GM23338 (cell line): ENCODE measurements at places on chromosomes 11 and 22.

GRCh38 chr11:43034341-43034740 is 277.5 kb upstream of the API5 start:
- no peak for DNase-seq

GRCh38 chr11:93952082-93952780 is 68.9 kb upstream of the HEPHL1 start:
- DNase-seq: no peak

- DNase-seq: peak; percentile 75
Measured at GRCh38 chr11:14973621-14974514, 1.7 kb upstream of the CALCA start.

GRCh38 chr11:69662806-69663205 is 12.3 kb downstream of the LTO1 start:
- DNase-seq: no peak

DNA sequence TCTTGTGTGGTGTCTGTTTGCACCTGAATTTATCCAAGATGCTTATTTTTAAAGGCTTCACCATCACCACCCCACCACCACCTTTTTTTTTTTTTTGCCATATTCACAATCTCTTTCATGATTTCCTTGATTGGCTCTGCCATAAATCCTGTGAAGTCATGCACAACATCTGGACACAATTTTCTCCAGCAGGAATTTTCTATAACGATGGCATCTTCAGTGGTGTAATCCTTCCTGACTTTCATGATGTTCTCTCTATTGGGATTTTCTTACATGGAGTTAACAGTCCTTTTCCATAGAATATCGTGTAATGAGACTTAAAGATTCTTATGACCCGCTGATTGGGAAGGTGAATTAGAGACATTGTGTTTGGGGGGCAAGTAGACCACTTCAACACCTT is 17.8 kb downstream of the ZFP91 start:
- DNase-seq: no peak

- no peak for DNase-seq
Measured at GRCh38 chr22:24727218-24727851, 47.2 kb downstream of the PIWIL3 start.

GRCh38 chr11:116840224-116840745 is 2.9 kb upstream of the APOA1 start:
- peak; percentile 58 for DNase-seq

DNA sequence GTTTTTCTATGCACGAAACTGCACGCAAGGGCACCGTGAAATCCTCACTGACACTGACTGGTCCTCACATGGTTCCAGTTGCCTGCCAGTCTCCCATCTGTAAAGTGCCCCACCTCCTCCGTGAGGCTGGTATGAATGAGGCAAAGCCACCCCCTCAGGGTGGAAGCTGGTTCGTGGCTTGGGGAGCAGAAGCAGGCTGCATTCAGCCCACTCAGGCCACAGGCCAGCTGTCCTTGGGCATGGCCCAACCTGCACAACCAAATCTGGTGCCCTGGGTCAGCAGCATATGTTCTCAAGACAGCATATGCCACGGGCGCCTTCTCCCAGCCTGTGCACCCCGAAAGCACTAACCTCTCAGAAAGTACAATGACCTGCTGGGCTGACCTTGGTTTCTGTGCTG is 29.3 kb downstream of the SERPINH1 start:
- DNase-seq: no peak

GRCh38 chr11:34685864-34686263 is 65.0 kb downstream of the EHF start:
- DNase-seq: no peak

GRCh38 chr11:2792381-2793250 is 92.8 kb upstream of the KCNQ1OT1 start:
- peak; percentile 47 for DNase-seq

GRCh38 chr11:96065379-96065778 is 141.5 kb upstream of the MTMR2 start:
- DNase-seq: no peak

GRCh38 chr22:18057568-18058209 is 20.1 kb upstream of the PEX26 start:
- no peak for DNase-seq

GRCh38 chr11:38814670-38815069 is 2216.6 kb upstream of the RAG2 start:
- no peak for DNase-seq

GRCh38 chr11:26096451-26096850 is 235.5 kb upstream of the ANO3 start:
- peak; percentile 5 for DNase-seq

GRCh38 chr11:118252688-118253087 is 523 bp upstream of the MPZL3 start:
- DNase-seq: no peak

DNA sequence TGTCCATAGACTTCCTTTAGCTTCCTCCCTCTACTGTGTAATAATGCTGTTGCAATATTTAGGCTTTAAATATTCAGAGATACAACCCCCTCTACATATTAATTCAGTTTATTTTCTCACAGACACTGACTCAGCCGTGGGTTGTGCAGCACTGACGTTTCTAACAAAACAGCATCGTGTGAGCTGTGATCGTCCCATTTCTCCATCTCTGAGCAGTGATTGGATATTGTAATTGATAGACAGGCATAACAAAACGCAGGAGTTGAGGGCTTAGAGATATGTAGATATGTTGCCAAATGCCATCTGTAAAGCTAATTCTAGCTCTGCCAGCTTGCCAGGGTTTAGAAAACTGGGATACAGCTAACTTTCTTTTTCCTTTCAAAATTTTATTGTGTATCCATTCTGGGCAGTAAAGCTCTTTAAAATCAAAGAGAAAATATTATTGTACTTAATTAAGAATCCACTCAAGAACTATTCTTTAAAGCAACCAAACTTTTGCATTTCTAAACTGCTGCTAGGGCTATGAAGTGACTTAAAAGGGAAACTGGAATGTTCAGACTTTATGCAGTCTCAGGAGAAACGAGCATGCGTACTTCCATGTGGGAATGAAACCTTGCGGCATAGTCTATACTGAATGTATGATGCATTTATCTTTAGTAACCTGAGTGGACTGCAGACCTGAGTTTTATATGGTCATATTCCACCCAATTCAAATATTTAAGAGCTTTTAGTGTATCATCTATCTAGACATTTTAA is 22.7 kb downstream of the BTBD10 start:
- DNase-seq: peak; percentile 54

DNA sequence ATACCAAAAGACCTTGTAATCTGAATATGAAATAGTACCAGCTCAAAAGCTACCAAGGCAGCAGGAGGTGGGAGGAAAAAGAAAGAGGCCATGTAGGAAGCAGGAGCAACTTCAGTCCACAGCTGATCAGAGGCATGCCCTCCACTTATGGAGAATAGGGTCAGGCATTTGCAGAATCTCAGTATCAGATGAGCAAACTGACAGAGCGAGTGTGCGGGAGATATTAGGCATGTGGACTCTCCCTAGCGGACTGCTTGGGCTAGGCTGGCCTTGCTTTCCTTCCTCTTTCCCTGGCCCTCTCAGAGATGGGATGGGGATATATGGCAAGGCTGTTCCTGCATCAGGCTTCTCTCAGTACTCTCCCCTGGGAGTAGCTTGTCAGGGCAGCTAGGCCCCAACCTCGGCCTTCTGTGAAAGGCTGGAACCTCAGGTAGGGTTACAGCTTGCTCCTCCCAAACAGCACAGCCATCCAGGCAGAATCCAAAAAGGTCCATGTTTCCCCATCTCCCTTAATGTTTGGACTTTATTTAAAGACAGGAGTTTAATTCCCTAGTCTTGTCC is 37.0 kb downstream of the ETS1 start:
- DNase-seq: no peak

DNA sequence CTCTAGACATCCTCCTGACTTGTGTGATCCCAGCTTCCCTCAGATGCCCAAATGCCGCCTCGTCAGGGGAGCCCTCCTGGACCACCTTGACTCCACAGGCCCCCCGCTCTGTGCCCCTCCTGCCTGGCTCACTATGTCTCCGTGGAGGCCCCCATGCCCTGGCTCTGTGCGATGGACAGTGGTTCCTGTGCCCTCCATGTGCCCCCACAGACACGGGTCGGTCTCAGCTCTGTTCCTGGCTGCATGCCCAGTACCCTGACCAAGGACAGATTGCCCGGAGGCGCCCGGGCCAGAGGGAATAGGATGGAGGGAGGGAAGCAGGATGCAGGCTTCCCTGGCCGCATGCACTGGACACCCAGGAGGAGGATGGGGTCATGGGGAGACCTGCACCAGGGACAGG is 1274.6 kb downstream of the BRD1 start:
- DNase-seq: no peak

DNA sequence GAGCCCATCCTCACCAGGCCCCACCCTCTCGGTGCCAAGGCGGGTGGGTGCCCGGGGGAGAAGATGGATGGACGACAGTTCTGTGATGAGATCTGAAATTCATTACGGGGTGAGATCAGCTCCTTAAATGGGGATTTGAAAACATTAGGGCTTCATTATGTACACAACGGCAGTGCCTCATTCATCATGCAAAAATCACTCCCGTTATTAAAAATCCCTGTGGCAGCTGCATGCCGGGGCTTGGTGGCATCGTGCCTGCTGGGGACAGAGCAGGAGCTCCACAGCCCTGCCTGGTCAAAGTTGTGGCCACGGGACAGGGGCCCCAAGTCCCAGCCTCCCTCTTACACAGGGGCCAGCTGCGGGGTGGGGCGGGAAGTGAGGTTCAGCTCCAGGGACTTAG is 20.2 kb downstream of the OTUB1 start:
- no peak for DNase-seq

GRCh38 chr11:45761659-45762058 is 43.3 kb upstream of the SLC35C1 start:
- no peak for DNase-seq

DNA sequence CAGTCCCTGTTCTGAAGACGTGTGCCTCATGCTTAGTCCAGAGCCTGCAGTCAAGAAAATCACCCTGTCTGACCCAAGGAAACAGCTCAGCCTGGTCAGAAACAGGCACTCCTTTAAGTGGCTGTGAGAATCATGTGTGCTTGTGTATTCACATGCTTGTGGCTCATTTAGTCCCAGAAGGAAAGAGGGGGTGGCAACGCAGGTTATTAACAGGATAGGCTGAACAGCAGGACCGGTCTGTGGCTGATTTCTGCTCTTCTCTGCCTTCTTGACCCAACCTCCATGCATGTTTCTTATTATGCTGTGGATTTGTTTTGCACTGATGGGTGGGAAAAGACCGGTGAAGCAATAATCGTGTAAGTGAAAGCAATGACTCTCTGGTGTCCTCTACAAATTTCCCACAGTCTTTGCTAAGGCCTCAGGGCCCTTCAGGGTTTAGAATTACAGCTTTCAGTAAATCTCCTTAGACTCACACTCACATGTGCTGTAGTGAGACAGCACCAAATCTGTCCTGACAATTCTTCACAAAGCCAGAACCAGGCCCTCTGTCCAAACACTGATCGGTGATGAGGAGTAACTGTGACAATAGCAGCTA is 288.1 kb downstream of the ETS1 start:
- no peak for DNase-seq

GRCh38 chr22:38832005-38832978 is 11.5 kb downstream of the NPTXR start:
- no peak for DNase-seq

DNA sequence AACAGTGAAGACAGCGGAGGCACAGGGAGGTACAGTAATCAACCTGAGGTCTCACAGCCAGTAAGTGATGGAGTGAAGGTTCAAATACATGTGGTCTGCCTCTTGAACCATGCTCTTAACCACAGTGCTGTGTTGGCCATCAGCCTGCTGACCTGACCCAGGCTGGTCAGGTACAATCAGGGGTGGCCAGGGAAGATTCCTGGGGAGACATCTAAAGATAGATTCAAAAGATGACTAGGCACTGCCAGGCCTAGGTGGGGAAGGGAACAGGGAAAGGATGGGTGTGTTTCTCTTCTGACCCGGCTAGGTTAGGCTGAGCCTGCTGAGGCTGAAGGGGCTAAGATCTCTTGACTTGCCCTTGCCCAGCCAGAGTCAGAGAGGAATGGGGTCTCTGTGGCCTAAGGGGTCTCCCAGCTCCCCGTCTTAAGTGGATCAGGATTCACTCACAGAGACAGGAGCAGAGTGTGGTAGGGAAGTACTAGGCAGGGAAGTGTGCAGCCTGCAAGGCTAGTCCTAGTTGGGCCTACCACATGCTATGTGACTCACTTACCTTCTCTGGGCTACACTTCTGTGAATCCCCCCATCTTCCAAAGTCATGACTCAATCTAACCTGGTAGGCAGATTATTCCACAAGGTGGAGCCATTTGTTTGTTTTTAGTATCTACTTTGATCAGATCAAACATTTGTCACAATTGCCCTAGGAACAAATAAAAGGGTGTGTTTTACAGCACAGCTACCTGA is 10.4 kb upstream of the SREBF2 start:
- peak; percentile 79 for DNase-seq

DNA sequence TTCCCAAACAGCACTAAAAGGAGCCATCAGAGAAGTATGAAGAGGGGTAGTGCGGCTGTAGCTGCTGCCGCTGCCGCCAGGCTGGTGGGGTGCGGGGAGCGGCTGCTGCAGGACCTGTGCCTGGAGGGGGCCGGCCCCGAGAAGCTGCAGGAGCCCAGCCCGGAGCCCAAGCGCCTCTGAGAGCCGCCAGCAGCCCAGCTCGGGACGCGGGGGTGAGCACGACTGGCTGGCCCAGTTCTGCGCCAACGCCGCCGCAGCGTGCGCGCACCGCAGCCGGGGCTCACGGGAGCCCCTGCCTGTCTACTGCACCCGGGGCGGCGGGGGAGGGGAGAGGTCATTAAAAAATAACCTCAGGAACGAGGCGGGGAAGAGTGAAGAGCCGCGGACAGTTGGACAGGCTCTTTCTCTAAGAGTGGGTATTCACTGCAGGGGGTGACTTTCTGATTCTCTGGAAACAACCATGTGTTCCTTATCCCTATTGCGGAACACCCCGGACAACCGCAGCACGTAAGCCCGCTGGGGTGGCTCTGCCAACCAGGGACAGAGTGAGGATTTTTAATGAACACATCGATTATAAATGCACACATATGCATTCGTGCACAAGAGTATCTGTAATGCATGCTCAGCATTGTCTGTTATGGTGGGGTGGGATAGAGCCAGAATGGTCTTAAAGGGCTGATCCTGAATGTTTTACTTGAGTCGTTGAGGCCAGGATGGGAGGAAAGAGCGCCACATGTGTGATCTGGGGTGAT is 453 bp downstream of the GAS2 start:
- peak; percentile 84 for DNase-seq

GRCh38 chr22:28813772-28814518 is 13.6 kb upstream of the XBP1 start:
- no peak for DNase-seq

DNA sequence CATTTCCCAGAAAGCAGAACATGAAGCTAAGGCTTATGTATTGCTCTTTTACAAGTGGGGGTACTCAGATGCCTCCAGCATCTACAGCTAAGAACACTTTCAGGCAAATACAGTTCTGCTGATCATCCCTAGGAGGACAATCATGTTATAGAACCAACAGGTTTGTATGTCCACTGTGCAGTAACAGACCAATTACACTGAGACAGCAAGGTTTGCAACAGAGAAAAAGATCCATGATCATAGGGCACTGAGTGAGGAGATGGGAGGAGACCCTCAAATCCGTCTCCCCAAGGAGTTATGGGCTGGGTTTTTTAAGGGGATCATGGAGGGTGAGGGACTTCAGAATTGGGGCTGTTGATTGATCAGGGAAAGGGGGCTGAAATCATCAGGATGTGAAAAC is 39.1 kb upstream of the GRK3 start:
- no peak for DNase-seq

GRCh38 chr11:4677948-4678347 is 19.7 kb downstream of the OR51E2 start:
- no peak for DNase-seq

- DNase-seq: peak; percentile 68
Measured at GRCh38 chr11:1442163-1442562, 44.4 kb downstream of the MOB2 start.
